Fibroblast of skin of abdomen (primary cell): ENCODE measurements at places on chromosomes 16 and 17.
A peak's percentile ranks its signal among the peaks of the same experiment; 100 is the strongest.

DNA sequence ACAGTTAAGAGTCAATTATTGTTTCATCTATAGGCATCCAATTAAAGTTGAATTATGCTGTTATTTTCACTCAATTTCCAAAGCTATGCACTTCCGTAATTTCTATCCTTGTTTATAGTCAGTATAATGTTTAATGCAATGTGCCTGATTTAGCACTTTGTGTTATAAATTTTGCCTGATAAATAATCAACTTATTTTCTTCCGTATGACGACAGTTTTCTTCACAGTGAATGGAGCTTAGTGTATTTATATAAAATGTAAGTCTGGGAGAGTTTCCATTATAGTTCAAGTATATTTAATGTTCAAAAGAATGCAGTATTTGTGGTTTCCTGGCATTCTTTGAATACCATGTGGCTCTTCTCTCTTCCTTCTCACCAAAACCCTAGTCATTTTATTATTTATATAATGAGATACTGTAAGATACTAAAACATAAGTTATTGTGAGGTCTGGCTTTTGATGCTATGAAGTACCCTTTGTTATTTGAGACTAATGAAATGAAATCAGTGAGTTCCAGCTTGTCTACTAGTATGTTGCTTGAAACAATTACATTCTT is 240.6 kb downstream of the PRKCA start:
- DNase-seq = peak; percentile 92

- DNase-seq = peak; percentile 84
These were observed 46.5 kb downstream of the KSR1 start for GRCh38 chr17:27502526-27503324.

DNA sequence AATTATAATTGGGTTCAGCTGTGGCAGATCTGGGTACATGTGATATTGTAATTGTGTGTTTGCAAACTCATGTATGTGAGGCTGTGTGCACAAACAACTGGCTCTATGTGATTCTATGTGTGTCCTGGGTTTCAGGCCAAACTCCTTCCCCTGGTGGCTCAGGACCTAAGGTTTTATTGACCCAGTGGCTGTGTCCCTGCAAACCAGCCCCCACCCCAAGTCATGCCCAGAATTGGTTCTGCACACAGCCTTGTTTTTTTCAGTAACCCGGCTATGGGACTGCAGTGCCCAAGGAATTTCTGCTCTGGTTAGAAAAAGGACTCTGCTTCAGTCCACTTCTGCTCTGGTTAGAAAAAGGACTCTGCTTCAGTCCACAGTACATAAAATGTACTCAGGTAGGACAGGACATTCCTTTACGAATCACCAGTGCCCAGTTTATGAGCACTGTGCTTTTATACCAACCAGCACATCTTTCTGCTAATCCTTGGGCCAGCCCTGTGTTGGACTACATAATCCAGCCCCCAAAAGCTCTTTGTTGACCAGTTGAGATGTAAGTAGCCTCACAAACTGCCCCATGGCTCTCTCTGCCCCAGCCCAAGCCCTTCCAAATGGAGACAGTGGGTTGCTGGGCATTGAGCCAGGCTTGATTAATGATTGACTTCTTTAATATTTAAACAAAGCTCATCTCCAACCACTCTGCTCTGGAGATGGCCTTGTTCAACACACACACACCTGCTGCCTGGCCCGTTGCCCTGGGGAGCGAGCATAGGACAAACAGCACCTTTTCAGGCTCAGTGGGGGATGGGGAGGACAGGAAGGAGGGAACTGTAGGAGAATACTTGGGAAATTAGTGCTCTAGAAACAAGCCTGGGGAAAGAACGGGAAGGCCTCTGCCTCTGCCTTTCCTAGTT is 2.9 kb upstream of the KCNH6 start:
- DNase-seq = no peak

GRCh38 chr17:73172252-73172651 is 7.4 kb downstream of the SSTR2 start:
- DNase-seq = no peak

GRCh38 chr17:65876985-65877384 is 314.9 kb downstream of the CEP112 start:
- DNase-seq = no peak

- no peak for DNase-seq
These were observed 225.2 kb downstream of the HAPSTR1 start for GRCh38 chr16:9316615-9317014.

- DNase-seq = no peak
These were observed 24.1 kb downstream of the GNPTG start for GRCh38 chr16:1375741-1376410.
